ENCODE measurements at places on chromosomes 16 and 17.

GRCh38 chr17:72351884-72352346 is 231.1 kb downstream of the SOX9 start:
- no peak for DNase-seq

DNA sequence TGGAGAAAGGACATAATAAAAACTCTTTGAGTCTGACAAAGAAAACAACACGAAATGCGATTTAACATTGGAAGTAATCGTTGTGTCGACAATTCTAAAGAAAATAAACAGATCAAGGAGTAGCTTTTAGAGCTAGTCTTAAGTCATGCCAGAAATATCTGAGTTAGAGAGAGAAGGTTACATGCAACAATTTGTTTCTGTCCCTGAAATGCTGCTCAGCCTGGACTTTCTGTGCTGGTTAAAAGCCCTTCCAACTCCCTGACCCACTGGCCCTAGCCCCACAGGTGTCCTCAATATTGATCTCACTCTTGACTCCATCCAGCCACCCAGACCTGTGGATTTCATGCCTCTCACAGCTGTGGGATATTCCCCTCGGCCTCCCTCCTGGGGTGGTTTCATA is 33.2 kb upstream of the TEX2 start:
- no peak for DNase-seq

DNA sequence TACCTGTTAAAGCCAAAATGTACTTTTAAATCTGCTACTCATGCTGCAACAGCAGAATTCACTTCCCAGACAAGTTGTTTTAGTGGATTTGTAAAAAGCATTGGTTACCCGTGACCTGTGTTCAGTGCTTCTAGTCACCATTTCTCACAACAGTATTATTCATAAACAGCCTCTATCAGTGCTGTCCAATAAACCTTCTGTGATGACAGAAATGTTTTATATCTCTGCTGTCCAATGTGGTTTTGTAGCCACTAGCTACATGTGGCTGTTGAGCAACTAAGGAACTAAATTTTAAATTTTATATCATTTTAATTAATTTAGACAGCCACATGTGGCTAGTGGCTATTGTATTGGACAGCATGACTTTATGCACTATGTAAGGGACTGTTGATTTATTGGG is 12.6 kb downstream of the MAP3K3 start:
- no peak for DNase-seq

- no peak for DNase-seq
Observed at GRCh38 chr16:86218479-86219170, 291.7 kb upstream of the FOXF1 start.

GRCh38 chr17:44308320-44308818 is at the start of gene RUNDC3A:
Gene RUNDC3A (plus strand): TSS chr17:44308601. CDS start chr17:44308833, 232 bp downstream.
- DNase-seq = peak; percentile 91

DNA sequence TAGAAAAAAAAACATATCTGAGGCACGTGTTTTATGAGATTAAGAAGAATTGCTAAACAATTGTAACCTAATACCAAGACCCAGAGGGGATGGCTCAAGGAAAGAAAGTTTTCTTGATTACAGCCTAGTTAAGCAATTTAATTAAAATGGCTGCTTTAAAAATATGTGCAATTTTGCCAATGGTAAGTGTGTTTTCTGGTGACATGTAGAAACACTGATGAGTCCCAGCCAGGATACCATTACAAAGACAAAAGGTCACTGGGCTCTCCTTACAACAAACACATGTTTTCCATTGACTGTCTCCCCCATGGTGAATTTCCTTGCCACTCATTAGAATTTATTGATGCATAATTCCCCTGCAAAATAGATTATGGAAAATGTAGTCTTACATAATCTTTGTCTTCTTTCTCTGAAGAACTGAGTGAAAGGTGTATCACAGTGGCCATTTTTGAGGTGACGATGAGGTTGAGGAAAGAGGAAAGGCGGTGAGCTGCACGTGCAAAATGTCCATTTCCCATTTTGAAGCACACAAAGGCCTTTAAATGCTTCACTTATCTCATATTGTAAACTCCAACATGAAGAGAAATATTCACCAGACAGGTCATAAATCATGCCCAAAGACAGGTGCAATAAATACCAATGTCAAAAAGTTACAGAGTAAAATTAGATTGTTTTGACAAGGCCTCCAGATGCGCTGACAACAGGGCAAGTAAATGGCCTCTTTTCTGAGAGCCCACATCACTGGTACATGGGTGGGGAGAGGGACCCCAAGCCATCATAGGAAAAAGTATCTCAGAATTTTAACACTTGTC is 696.9 kb downstream of the KCNJ2 start:
- no peak for DNase-seq

DNA sequence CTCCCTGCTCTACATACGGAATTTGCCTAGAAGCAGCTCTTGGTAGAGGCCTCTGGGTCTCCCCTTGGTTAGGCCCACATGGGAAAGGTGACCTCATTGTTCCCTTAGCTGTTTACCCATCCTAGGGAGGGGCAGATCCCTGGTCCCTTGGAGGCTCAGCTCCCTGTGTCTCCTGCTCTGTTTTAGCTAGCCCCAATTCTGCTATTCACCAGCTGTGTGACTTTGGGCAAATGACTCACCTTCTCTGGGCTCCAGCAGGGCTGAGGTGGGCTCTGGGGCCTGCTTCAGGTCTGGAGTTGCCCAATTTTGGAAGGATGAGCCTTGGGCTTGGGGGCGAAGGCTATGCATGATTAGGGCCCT is 3.9 kb downstream of the ABCC3 start:
- no peak for DNase-seq

- DNase-seq = no peak
Observed at GRCh38 chr17:59178266-59178985, 22.9 kb downstream of the PRR11 start.

- no peak for DNase-seq
Observed at GRCh38 chr16:47359478-47359877, 101.4 kb downstream of the ITFG1 start.

- no peak for DNase-seq
Observed at GRCh38 chr16:24769806-24770205, 40.4 kb downstream of the TNRC6A start.

DNA sequence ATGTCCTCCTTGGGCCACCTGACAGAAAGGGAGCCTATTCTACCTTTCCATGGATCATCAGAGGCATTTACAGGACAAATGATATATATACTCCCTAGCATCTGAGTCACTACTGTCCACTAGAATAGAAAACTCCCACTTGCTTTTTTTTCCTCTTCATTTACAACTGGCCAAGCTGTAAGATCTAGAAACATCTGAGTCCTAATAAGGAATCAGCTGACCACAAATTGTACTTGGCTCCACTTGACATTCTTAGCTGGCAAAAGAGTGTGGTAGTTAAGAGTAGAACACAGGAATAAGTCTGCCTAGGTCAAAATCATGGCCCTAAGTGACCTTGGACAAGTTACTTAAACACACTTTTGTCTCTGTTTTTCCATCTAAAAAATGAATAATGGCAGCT is 5.2 kb downstream of the RUSF1 start:
- DNase-seq = no peak

GRCh38 chr16:15900901-15901500 is 12.6 kb upstream of the CEP20 start:
- no peak for DNase-seq

- no peak for DNase-seq
Observed at GRCh38 chr17:51419476-51419875, 159.1 kb downstream of the UTP18 start.

DNA sequence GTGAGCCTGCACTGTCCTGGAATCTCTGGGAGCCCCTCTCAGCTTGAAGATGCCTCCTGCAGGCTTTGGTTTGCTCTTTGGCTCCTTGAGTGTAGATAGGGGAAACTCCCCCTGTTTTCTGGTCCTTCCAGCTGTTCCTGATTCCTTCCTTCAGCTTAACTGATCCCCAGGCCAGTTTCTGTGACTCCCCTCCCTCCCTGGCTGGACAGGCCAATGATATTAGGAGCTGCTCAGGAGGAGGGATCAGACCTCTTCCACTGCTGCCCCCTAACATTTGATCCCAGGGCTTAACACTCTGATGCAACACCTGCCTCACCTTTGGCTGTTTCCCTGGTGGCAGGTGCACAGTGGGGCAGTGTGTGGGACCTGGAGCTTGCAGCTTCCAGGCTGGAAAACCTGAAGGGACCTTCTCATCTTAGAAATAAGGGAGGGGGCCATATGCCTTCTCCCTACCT is at the start of gene TAC4:
TAC4 (minus strand) TSS at position 51 of the 455 bp plus-strand sequence. CDS start 52 bp downstream, outside the sequence.
- DNase-seq = no peak

DNA sequence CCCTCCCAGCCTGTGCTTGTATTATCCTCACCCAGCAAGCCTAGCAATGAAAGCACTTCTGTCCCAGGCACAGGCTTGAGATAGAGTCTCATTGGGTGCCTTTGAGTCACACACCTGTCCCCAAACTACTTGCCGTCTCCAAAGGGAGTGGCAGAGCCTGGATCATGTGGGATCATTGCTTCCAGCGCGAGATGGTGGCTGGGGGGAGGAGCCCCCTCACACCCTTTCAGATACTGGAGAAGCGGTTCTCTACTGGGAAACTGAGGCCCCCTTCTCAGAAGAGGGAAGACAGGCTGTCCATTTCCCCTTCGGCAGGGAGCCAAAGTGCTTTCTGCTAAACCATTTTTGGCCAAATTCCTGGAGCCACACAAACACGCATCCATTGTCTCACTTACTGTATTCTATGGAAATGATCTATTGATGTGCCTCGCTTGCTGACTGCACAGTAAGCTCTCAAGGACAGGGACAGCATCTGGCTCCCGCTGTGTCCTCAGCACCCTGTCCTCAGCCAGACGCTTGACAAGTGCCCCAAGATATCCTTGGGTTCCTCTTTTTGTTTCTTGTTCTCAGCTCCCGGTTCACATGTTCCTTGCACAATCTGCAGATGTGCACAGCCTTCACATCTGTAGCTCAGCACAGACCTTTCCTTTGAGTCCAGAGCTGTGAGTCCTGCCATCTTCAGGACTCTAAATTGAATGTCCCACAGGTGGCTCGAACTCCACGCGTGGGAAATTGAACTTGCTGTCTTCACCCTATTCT is 26.0 kb upstream of the DLX3 start:
- no peak for DNase-seq
